ENCODE measurements at places on chromosomes 7 and 10.

- DNase-seq, result no peak
Measured at GRCh38 chr10:74977913-74978847, 133.3 kb upstream of the SAMD8 start.

DNA sequence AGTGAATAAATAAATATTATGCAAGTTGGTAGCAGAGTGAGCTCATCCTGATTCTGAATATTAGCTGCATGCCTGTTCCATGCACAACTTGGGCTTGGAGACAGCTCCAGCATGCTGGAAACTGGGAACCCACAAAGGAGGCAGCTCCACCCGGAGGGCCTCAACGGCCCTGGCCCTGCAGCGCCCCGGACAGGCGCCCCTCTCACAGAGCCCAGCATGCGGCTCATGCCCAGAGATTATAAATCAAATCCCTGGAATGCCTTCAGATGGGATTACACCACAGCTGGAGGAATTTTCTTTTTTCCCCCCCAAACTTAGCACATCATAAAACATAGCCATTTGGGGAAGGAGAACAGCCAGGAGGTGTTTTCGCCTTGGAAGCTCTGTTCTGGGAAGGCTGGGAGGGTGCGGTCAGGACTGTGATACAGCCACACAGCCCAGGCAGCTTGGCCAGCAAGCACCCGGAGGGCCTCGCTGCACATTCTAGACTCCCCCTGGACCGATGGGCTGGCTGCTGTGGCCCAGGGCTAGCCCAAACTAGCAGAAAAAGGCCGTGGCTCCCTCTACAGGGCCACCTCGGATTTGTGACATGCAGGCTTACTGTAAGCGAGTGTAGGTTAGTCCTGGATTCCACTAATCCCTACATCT is 102.4 kb downstream of the PTPN20 start:
- no peak for DNase-seq

GRCh38 chr10:116988311-116988710 is 16.7 kb downstream of the SHTN1 start:
- DNase-seq, result no peak

DNA sequence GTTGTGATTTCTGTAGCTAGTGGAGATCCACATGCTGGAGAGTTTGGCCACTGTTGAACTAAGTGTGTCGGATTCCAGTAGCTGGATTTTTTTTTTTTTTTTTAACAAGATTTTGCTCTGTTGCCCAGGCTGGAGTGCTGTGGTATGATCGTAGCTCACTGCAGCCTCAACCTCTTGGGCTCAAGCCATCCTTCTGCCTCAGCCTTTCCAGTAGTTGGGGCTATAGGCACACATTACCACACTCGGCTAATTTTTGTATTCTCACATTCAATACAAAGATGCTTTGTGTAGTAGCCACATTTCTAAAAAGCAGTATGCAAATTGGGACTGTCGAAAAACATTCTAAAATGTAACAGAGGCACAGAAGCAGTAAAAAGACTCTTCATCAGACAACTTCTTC is 63.5 kb downstream of the RABGEF1 start:
- no peak for DNase-seq

DNA sequence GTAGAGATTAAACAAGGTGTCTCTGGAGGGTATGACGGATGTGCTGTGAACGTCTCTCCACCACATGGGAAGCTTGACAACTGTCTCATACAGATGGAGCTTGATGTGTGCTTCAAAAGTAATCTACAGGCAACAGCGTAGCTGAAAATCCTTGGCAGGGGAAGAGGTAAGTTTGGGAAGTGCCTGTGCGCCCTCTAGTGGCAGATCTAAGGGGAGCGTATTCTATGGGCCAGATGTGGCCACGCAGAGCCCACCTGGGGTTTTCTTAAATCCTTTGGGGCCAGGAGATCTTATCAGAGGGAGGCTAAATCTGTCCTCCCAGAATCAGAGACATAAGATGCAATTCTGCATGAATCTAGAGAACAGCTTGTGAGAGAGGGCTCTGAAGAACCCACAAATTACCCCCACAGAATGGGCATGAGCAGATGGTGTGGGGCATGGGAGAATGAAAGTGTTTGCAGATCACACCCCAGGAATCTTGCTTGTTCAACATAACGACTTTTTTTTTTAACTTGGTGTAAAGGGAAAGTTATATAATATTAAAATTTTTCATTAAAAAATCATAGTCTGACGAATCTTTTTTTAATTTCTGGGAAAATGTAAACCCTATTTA is 91.2 kb upstream of the MPP7 start:
- peak; percentile 26 for DNase-seq

DNA sequence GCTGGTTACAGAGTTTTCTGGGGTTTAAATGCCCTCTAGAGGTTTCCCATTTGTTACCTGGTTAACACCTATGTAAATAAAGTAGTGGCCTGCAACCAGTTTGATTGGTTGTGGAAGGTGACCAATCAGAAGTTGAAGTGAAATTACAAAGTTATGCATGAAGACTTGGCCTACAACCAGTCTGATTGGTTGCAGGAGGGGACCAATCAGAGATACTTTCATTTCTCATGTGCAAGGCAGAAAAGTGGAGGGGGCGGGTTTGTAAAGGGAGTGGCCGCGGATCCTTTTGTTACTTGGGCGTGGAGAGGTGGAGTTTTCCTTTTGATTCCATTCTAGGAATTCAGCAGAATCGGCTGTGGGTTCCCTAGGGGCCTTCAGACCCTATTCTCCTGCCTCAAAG is 80.8 kb downstream of the SEC23IP start:
- DNase-seq, result no peak

GRCh38 chr7:24756545-24757352 is 515 bp downstream of the GSDME start:
- DNase-seq, result no peak

- no peak for DNase-seq
Measured at GRCh38 chr7:104894726-104895521, 119.1 kb upstream of the KMT2E start.

DNA sequence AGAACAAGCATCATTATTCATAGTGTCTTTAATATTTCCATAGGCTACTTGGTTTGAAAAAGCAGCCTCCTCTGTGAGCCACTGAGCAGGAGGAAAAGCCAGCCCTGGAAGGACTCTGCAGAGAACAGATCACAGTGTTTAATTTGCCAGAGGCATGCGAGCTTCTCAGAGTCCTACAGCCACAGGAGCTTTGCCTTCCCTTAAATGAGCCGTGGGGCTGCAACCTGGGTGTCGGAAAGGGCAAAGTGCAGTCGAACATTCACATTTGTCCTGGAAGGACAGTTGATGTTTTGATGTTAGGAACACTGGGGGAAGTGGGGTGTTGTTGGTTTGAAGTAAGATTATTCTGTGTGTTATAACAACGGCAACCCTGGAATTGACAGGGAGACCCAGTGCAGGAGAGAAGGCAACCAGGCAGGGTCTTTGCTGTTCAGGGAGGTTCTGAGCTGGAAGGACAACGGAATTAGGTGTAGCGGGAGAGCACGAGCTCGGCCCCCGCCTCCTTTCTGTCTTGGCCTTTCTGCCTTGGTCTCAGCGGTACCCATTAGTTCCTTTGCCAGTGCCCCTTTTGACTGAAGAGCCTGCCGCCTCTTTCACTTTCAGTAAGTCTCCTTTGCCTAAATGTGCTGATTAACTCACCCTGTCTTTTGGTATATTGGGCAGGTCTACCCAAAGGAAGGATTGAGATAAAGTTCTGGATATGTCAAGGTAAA is 192.3 kb upstream of the PITRM1 start:
- no peak for DNase-seq

- DNase-seq, result no peak
Measured at GRCh38 chr10:105611244-105611798, 970.2 kb downstream of the SORCS3 start.

DNA sequence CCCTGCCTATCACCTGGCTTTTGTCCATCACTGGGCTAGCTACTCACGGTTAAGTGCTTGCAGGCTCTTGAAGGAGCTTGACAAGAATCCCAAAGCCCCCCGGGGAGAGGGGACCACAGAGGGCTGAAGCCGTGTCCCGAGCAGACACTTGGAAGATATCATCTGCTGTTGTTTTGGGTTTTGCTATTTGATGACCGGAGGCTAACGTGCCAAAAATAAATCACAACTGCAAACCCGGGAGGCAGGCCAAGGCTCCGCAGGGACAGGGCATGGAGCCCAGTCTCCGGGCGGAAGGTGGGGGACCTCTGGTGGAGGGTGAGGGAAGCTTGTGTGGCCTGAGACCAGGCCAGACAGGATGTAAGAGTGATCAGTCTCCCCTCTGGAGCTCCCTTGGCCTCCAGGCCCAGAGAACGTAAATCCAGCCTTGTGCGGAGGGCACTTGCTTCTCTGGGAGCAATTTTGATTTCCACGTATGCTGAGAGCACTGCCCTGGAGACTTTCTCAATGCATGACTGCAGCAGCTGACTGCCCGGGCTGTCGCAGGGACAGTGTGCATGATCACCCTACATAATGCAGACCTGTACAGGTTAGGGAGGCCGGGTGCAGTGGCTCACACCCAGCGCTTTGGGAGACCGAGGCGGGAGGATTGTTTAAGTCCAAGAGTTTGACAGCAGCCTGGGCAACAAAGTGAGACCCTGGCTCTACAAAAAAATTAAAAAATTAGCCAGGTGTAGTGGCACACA is at the start of gene PHKG1:
PHKG1 (minus strand) TSS at position 164 of the 743 bp plus-strand sequence. CDS start 4,011 bp downstream, outside the sequence.
- no peak for DNase-seq

DNA sequence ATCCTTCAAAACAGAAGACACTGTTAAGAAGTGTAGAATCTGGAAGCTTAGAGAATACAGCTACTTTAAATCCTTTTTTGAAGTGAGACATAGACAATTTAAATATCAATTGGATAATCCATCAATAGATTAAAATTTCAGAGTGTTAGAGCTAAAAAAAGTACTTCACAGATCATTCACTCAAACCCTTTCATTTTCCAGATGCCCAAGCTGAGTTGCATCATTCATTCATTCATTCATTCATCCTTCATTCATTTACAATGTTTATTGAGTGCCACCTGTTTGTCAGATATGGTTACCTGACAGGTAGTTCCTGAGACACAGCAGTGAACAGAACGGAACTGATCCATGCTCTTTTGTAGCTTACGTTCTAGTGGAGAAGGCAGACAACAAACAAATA is 290.7 kb upstream of the MTPN start:
- no peak for DNase-seq

GRCh38 chr10:9860045-9860444 is 1157.6 kb upstream of the CELF2 start:
- DNase-seq, result no peak

- DNase-seq, result no peak
Measured at GRCh38 chr7:135448753-135449152, 61.1 kb downstream of the CNOT4 start.

GRCh38 chr7:155420116-155420515 is 37.8 kb upstream of the EN2 start:
- no peak for DNase-seq

DNA sequence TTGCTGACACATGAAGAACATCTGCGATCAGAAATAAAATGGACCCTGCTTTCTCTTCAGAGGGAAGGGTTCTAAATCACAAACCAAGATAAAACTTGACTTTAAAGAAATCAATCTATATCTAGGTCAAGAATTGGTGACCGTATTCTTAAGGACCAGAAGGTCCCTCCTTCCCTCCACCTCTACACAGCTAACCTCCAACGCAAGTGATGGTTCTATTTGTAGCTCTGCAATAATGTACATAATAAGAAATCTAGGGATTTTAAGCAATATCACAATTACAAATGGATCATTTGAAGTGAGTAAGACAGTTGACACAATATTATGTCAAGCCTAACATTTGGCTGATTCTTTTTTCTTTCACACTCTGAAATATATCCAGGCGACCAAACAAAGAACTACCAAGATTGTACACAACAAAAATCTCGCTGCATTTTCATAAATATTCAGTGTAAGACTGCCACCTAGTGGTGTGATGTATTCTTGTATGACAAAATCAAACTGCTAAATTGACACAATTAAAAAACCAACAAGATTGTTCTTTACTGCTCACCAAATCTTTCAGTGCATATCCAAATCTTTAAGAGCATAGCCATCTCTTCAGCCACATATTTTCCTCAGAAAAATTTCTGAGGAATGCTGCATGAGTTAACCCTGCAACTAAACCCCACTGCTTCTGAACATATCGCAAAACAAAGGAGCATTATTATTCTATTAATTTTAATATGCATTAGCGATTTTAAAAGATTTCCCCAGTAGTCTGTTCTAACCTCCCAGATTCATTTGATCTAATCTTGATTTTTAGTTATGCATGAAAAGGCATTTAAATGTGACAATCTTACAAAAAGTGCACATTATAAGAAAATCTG is 44.5 kb downstream of the ICA1 start:
- no peak for DNase-seq

DNA sequence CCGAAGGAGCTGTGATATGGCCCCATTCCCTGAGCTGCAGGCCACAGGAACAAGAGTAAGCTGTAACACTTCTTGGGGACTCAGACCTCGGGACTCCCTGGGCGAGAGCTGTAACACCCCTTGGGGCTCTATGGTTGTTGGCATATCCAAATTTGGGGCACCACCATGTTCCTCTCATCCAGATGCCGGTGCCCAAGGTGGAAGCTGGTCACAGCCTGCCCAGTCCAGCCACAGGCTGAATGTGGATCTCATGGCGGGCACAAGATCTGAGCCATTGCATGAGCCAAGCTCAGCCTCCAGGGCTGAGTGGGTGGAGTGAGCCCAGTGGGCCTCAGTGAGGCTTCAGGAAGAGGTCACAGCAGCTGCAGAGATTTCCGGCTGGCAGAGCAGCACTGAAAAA is 78.9 kb downstream of the TMEM106B start:
- no peak for DNase-seq

DNA sequence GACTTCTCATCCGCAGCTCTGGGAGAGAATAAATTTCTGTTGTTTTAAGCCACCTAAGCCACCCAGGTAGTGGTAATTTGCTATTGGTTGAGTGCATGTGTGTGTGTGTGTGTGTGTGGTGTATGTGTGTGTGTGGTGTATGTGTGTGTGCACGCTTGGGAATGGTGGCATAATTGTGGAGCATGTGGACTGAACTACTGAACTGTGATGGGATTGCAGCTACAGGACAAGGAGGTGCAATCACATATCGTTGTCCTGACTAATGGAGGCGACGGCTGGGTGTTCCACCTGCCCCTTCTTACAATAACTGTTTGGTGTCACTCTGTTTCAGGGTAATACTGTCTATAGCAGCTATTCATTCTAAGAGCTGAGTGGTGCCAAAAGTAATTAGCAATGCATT is 448.7 kb upstream of the PFKP start:
- DNase-seq, result no peak

DNA sequence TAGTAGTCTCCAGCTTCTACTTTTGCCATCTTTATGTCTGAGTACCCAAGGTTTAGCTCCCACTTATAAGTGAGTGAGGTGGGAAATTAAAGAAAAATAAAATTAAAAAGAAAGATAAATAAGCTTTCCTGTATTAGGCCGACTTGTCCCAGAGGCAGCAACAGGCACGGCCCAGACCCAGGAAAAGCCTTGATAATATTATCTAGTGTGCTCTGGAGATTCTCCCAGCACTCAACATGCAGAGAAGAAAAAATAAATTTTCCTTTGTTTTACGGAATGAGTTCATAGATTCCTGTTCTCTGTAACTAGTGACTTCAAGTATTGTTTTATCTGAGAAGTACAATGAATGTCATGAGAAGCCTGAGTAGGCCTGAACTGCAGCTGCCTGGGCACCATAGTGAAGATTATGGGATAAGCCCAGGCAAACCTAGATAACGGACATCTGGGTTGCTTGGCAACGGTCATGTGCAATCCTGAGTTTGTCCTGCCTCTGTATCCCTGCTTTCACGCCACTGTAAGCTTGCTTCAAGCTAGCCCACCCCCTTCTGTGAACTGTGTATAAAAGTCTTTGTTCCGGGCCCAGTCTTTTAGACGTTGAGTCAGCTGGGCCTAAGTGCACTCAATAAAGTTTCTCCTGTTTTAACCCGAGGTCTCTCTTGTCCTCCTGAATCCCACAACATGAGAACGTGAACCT is 6.4 kb downstream of the ATE1 start:
- no peak for DNase-seq

- no peak for DNase-seq
Measured at GRCh38 chr7:123484199-123484598, 50.2 kb downstream of the IQUB start.

- peak; percentile 8 for DNase-seq
Measured at GRCh38 chr7:80078159-80078731, 56.4 kb upstream of the GNAI1 start.
